Stimulated activated CD8-positive, alpha-beta memory T cell treated with anti-CD3 and anti-CD28 coated beads, Interleukin-4, amount 100 ng/mL, for 1 hour (primary cell): ENCODE measurements at places on chromosomes 6 and 20.

GRCh38 chr20:10178091-10178490 is 40.5 kb upstream of the SNAP25 start:
- no peak for DNase-seq

DNA sequence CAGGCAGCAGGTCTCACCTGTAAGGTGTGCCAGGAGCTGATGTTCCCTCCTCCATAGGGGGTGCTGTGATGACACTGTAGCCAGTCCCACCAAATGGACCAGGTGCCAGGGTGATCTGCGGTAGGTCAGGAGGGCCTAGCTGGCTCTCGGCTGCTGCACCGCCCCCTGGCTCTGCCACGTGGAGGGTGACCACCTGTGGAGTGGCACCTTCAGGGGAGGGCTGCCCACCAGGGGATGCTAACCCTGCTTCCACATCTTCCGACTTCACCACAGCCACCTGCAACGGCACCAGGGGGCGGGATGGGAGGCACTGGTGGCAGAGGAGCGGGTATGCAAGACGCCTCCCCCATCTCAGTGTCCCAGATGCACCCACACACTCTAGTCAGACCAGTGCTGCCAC is 18.3 kb downstream of the ZNF335 start:
- no peak for DNase-seq

GRCh38 chr6:24838994-24839393 is 40.3 kb upstream of the ARMH2 start:
- no peak for DNase-seq

DNA sequence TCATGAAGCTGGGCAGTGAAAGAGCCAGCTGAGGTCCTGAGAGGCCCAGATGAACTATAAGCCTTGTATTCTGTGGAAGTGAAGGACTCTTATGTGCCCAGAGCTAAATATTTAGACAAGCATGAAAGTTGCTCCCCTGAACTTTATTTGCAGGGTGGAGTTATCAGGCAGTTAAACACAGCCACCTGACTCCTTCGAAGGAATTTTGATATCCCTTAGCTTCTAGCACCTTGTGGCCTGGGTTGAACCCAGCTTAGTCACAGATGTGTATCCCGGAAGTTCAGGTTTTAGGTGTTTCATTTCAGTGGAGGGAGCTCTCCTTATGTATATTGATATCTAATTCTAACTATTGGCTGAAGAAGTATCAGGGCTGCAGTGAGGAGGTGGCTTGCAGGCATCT is 20.4 kb downstream of the NR2E1 start:
- DNase-seq = no peak

- DNase-seq = no peak
Observed at GRCh38 chr6:113383701-113384100, 473.4 kb upstream of the MARCKS start.

- DNase-seq = no peak
Observed at GRCh38 chr6:27805347-27805746, 106.8 kb downstream of the OR2B2 start.
